ENCODE measurements at places on chromosomes 5 and 9.
A peak's percentile ranks its signal among the peaks of the same experiment; 100 is the strongest.

DNA sequence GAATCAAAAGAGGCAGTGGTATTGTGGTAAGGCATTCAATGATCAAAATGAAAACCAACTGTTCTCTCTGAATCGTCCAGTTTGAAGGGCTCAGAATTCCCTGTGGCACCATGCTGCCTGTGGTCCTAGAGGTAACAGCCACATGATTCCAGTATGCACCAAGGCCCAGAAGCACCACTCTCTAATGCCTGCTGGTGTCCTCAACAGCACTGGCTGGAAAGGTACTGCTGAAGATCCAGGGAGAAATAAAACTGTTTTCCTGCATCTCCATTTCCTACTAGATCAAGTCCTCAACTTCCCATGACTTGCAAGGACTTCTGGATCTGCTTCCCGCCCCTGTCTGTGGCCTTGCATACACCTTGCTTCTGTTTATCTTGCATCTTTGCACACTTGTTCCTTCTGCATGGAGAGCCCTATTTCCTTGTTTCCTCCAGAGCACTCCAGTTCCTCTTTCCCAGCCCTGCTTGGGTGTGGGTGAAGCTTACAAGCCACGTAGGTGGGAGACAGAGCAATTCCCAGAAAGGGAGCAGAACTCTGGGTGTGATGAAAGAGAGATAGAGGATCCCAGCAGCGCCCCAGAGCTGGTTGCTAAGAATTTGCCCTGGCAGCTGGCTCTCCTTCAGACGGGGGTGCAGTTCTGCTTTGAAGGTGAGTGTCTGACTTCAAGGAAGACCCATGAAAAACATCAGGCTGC lies 41.0 kb upstream of the EQTN start:
- DNase-seq: peak; percentile 66

- no peak for DNase-seq
Observed at GRCh38 chr5:141522301-141522700, 33.4 kb downstream of the PCDHGC5 start.

DNA sequence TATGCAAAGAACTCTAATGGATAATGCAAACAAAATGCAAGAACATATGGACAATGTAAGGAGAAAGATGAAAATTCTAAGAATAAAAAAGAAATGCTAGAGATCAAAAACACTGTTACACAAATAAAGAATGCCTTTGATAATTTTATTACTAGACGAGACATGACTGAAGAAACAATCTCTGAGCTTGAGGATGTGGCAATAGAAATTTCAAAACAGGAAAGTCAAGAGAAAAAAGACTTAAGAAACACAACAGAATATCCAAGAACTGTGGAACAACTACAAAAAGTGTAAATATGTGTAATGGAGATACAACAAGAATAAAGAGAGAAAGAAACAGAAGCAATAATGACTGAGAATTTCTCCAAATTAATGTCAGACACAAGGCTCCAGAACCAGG lies 140.5 kb upstream of the ACOT12 start:
- DNase-seq: no peak

- no peak for DNase-seq
Observed at GRCh38 chr5:64876203-64876602, 107.5 kb downstream of the CWC27 start.

DNA sequence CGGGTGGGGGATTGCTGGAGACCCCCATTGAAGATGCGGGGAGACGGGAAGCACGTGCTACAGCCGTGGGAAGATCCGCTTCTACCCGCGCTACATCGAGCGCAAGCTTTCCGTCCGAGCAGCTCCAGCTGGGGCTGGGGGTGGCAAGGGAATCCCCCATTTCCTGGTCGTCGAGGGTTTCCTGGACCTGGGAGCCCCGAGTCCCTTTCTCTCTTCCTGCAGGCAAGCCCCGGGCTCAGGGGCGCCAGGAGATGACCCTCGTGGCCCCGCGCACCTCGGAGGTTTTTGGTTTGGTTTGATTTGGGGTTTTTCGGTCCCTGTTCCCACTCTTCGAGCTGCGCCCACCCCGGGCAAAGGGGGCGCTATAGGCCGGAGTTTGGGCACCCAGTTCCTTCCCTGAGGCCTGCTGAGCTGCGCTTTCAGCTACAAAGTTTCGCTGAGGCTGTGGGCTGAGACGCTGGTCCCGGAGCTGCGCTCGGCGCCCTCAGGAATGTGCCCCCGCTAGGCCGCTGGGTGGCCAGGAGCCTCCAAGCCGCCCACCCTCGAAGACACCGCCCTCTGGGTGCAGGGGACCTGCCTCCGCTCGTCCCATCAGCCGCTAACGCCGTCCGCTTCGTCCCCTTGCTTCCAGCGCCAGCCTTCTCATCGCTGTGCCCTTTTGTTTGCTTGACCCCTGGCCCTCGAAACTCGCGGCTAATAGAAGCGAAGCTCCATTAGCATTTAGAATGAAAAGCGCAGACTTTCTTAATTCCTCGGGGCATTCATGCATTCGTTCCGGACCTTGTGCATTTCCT lies 2.9 kb downstream of the NR4A3 start:
- peak; percentile 63 for DNase-seq

DNA sequence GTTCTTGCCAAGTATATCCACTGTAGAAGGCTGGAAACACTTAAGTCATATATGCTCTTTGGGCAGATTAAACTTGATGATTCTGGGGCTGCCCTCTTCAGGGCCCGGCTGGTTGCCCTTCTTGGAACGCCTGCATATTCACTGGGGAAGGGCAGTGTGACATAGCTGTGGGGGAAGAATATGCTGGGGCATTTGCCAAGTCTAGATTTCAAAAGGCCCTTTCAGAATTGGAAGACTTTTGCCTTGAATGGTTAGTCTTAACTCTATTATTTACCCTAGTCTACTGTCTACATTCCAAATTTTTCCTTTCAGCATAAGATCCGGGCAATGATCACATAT lies 161.2 kb upstream of the PITX1 start:
- DNase-seq: no peak

DNA sequence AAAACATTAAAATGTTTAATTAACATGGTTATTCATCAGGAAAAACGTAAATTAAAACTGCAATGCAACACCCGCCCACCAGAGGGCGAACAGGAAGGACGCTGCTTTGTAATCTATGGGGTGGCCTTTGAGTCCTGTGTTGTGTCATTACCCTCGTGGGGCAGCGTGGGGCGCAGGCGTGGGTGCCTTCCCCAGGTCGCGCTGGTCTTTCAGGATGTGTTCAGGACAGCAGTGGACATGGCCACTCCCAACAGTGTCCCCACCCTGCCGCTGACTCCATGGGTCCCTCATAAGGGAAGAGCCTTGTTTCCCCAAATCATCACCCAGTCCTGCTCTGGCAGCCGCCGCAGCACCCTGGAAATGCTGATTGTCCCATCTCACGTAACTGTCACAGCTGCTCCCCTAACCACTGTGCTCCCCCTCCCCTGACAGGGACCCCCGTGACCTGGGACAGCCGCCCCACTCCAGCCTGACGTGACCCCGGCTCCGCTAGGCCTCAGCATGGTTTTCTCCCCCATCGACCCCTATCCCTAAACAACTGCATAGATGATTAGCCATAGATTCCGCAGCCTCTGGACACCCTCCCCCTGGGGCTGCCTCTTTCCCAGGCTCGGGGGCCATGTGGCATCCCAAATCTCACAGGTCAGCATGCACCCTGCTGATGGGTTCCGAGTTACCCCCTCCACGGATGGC lies 36.4 kb downstream of the GLT6D1 start:
- peak; percentile 43 for DNase-seq

DNA sequence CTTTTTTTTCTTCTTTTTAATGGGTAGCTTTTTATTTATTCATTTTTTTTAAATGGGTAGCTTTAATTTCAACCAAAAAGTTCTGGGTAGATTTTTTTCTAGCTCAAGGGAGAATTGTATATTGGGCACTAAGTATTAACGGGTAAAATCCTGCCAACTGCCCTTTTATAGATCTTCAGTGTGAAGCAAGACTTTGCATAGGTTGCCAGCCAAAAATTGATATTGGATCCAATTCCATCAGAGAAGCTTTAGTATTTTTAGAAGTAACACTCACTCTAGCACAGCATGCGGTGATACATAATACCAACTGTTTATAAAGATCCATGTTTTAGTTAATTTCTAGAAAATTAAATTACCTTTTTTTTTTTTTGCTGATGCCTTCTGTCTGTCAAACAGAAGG lies 49.8 kb downstream of the SH3GL2 start:
- DNase-seq: no peak

DNA sequence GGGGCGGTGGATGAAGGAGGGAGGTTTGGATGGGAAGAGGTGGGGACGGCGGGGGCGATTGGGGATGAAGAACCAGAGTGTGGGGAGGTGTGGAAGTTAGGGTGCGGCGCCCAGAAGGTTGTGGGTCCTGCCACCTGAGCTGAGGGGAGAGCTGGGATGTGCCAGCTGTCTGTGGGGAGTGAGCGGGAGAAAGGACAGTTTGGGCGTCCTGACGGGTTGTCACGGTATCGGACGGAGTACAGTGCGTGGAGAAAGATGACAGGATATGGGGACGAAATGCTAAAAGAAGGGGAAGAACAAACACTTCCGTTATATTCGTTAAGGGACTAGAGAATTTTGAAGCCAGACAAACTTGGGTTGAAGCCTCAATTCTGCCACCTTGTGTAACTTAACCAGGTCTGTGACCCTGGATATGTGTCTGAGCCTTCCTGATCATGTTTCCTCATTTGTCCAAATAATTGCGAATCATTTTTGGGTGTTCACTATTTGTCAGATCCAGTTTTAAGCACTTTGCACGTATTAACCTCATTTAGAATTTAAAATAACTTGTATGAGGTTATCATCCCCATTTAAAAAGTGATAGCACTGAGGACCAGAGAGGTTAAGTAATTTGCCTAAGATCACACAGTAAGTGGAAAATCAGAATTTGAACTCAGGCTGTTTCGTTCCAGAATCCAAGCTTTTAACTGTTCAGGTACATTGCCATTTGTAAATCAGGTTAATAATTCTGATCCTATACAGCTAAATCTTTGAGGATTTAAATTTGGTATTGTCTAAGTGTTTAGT lies 689 bp downstream of the CNTRL start:
- DNase-seq: peak; percentile 6

GRCh38 chr5:163248871-163249270 lies 188.5 kb upstream of the CCNG1 start:
- DNase-seq: no peak

DNA sequence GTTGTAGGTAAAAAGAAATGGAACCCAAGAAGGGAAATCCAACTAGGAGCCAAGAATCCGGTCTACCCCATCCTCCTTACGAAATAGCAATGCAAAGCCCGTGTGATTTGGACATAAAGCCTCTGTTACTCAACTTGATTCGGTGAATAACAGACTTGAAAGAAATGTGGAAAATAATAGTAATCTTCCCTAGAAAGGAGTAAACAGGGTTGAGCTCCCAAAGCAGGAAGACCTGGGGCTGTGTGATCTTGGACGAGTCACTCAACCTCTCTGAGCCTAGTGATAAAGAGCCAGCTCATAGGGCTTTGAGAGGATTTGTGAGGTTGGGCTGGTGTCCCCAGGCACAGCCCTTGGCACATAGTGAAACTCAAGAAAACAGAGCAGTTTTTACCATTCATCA lies 42.7 kb upstream of the IL17B start:
- DNase-seq: no peak

- DNase-seq: no peak
Observed at GRCh38 chr9:132931178-132931735, 13.2 kb downstream of the TSC1 start.

GRCh38 chr9:93486268-93486667 lies 32.9 kb upstream of the FAM120AOS start:
- DNase-seq: no peak

GRCh38 chr9:136604823-136605525 lies 57.7 kb upstream of the EGFL7 start:
- no peak for DNase-seq
